ENCODE measurements at places on chromosomes 13 and 19. TPM values are rescaled to one million over a fixed set of nuclear protein-coding genes. Genes with fewer than 3 reads are reported as not detected.

GRCh38 chr19:48353677-48354076 is 10.1 kb downstream of the TMEM143 start:
- no peak for DNase-seq

The CFD gene
- 6.9 TPM for total RNA-seq

The FCER2 gene
- total RNA-seq, result 0.14 TPM

DNA sequence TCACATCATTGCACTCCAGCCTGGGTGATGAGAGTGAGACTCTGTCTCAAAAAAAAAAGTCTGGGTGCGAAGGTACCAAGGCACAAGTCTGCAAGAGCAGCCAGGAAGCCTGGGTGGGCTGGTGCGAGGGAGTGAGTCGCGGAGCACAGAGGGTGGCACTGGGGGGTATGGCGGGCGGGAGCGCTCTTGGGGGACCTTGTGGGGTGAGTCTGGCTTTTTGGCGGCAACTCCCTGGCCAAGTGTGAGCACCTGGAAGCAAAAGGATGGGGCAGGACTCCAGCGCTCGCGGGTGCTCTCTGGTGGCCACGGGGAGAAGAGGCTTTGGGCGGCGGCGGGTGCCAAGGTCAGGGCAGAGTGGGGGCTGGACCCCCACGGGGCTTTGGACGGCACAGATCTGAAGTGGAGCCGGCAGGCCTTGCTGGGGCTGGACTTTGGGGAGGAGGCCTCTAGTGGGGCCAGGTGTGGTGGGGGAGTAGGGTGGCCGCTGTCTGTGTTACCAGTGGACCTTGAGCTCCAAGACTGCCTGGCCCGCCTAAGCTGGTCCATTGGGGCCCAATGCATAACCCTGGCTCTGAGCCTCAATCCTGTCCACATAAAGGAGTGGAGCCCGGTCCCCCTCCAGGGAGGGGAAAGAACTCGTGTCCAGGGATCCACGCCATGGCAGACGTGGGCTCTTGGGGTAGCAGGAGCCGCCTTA is 1.6 kb downstream of the P2RY11 start:
- DNase-seq, result peak; percentile 90

DNA sequence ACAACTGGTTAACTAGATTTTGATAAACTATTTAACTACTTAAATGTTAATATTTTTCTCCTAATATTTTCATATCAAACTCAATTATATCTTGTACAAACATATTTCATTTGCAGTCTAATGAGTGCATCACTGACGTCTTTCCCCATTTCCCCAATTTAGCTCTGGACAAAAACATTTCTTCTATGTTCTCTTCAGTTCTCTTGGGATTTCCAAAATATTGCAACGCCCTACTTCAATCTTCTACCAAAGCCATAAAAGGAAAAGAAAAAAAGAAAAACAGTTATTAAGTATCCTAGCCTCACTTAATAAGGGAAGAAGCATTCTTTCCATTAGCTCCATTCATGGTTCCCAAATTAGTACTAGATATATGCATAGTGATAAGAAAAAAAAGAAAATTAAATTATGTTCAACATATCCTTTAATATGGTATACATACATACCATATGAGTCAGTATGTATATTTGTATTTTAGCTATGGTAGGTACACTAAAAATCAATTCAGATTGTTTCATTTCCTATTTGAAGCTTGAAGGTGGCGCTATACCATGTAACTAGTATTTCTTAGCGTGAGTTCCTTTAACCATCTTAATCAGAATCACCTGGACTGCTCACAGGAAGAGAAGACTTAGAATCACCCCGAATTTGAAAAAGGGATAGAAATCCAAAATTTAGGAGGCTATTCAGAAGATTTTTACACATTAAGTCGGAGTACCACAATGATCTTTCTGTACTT is 9.9 kb downstream of the FBXL3 start:
- no peak for DNase-seq

- DNase-seq, result no peak
These were observed 27.1 kb downstream of the DGKH start for GRCh38 chr13:42075517-42075916.

- DNase-seq, result peak; percentile 75
These were observed 95.6 kb upstream of the HTR2A start for GRCh38 chr13:46992383-46992952.

DNA sequence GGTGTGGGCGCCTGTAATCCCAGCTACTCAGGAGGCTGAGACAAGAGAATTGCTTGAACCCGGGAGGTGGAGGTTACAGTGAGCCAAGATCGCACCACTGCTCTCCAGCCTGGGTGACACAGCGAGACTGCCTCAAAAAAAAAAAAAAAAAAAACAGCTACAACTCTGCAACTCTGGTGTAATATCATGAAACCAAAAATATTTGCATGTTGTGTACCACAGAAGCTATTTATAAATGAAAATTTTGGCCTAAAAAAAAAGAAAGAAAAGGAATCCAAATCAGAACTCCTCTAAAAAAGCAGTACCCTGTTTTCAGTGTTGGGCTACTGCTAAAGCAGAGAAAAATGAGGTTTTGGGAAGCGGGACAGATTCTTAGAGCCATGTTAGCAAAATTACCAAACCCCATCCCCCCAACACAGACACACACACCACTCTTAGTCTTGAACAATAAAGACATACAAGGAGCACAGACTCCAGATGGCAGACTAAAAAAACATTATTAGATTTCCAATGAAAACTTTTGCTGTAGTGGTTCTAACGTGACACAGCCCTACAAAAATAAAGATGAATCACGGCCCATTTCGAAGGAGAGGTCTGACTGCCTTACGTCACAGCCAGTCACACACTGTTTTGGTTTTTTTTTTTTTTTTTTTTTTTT is 51.5 kb downstream of the INSR start:
- no peak for DNase-seq

DNA sequence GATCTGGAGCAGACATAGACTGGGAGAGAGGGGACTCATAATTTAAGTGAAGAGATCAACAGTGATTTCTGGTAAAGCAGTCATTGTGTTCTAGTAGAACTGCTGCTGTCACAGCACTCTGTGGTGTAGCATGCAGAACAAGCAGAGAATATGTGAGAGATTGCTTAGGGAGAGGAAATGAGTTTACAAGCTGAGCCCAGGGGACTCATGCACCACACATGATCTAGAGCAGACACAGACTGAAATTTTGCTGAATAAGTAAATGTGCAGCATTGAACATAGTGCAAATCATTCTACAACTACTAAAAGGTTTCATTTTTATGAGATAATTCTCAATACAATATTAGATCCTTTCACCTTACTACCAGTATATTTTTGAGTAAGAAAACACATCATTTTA is 125.7 kb downstream of the MYO16 start:
- no peak for DNase-seq

GRCh38 chr13:40517486-40518480 is 148.7 kb downstream of the FOXO1 start:
- no peak for DNase-seq

The SLC25A41 gene
- 1.4 TPM for total RNA-seq

The LILRA5 gene
- total RNA-seq, result not detected

The ERFL gene
- total RNA-seq, result 5.5 TPM

- peak; percentile 87 for DNase-seq
These were observed at the start of gene ZNF556 for GRCh38 chr19:2867025-2867991. Gene ZNF556 (plus strand): TSS chr19:2867335. CDS start chr19:2867422, 87 bp downstream.

The PAK4 gene
- 1.7 TPM for total RNA-seq

GRCh38 chr13:94849254-94849653 is 136.9 kb upstream of the SOX21 start:
- DNase-seq, result no peak

GRCh38 chr13:106623799-106624460 is 56.0 kb upstream of the ARGLU1 start:
- DNase-seq, result no peak

Data from Karpas-422 (cell line).